ENCODE measurements at places on chromosomes 13 and 19.
A peak's percentile ranks its signal among the peaks of the same experiment; 100 is the strongest.

DNA sequence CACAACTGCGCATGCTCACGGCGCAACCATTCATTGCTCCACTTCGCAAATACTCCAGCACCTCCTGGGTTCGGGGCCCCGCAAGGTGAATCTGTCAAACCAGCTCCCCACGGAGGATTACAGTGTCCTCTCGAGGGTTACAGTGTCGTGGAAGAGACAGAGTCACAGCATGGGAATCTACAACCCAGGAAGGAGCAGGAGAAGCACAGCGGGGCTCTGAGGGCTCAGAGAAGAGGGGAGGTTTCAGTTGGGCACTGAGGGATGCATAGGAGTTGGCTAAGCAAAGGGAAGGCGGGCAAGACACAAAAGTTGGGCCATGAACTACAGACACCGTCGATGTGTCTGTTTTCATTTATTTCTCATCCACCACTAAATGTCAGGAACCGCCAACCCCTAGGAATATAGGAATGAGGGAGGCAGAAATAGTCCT is 1.0 kb upstream of the GTF2F1 start:
- no peak for DNase-seq

- no peak for DNase-seq
These were observed 1200.6 kb downstream of the UQCRFS1 start for GRCh38 chr19:28012361-28012760.

- DNase-seq = no peak
These were observed 18.5 kb upstream of the SPRY2 start for GRCh38 chr13:80359414-80359777.

DNA sequence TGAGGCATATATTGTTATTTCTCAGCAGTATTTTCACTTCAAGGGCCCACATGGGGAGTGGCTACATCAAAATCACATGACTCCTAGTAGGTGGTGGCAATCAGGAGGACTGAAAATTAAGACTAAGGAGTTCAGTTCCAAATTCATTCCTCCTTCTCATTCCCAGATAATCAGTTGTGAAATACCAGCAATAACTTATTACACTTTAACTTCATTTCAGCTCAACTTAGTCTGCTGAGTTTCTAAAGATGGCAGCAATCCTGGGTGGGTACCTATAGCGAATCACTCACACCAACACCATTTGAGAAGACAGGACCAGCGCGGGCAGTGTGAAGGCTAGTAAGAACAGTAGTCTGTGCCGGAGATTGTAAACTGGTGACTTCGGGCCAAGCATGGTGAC is 63.9 kb upstream of the SLC10A2 start:
- no peak for DNase-seq

- DNase-seq = peak; percentile 21
These were observed 770 bp downstream of the HNRNPM start for GRCh38 chr19:8445488-8446001.

DNA sequence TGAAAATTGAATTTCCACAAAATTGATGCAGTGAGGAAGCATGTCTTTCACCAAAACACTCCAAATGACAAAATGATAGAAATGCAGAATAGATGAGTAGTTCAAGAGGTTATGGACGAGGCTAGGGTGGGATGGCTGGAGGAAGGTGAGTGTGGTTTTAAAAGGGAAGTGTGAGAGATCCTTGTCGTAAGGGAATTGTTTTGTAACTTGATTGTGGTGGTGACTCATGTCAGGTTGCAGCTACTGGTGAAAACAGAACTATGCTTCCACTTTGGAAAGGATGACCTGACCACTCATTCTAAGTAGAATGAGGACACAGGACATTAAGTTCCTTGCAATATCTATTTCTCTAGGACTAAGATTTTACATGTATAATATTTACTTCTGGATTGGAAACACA is 345.7 kb downstream of the MTUS2 start:
- no peak for DNase-seq

DNA sequence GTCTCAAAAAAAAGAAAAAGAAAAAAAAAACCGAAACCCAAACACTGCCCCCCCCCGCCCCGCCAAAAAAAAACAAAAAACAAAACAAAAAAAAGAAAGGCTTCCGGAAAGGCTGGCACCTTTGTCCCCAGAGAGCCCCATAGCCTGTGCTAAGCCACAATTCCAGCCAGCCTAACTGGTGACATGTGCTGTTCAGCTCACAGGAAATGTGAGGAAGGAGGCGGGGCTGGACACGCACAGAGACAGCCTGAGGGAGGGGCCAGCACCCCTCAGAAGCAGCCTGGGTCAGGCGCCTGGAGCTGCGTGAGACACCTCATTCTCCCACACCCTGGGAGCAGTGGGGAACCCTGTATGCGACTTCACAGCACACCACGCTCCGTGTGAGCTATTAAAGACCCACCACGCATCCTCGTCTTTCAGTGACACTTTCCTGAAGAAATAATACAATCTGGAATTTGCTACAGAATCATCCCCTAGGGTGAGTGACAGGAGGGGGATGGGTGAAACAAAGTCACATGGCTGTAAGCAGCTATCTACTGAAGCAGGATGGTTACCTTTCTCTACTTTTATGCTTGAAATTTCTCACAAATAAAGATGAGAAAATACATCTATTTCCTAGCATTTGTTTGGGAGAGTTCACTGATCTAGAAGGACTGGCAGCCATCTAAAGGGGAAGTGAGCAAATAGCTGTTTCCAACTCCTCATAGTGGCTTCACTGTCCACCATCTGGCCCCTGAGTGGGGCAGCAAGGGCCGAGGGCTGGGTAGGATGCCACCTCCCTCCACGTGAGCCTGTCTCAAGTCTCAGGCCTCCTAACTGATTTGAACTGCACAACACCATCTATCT is 12.3 kb upstream of the SLC35E1 start:
- DNase-seq = peak; percentile 79

GRCh38 chr19:36973021-36973843 is 57.1 kb downstream of the ZNF568 start:
- DNase-seq = peak; percentile 67

DNA sequence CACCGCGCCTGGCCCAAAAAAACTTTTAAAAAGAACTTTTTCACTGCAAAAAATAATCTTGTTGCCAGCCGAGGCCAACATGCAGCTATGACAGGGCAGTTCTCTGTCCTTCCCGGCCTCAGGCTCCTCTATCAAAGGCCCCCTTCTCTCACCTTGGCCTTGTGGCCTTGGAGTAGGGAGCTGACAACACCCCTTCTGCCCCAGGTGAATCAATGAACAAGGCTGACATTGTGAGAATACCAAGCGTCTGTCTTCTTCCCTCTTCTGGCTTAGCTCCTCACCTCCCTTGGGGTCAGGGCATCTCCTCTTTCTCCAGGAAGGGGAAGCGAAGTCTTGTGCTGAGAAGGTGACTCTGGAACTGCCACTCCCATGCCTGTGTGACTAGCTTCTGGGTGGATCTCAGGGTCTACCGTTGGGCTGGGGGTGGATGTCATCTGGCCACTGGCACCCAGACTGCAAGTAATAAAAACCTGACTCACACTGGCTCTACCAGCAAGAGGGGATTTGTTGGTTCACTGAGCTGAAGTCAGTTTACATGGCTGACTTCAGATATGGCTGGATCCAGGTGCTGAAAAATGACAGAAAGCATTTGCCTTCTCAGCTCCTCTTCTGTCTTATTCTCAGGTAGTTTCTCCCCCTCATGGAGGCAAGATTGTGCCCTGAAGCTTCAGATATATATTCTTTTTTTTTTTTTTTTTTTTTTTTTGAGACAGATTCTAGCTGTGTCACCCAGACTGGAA is 6.3 kb downstream of the C19orf38 start:
- DNase-seq = no peak

DNA sequence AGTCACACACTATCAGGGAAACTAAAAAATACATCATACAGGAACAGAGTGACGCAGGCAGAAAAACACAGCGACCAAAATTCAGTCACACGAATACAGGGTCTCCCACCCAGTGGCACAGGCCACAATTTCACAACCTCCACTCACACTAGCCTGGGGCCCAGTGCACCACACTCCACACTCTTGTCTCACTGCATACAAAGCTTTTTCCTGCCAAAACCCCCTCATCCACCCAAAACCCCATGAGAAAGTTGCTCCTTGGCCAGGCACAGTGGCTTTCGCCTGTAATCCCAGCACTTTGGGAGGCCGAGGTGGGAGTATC is 1.2 kb downstream of the S1PR5 start:
- DNase-seq = no peak

GRCh38 chr13:97549201-97549600 is 115.2 kb downstream of the RAP2A start:
- no peak for DNase-seq

DNA sequence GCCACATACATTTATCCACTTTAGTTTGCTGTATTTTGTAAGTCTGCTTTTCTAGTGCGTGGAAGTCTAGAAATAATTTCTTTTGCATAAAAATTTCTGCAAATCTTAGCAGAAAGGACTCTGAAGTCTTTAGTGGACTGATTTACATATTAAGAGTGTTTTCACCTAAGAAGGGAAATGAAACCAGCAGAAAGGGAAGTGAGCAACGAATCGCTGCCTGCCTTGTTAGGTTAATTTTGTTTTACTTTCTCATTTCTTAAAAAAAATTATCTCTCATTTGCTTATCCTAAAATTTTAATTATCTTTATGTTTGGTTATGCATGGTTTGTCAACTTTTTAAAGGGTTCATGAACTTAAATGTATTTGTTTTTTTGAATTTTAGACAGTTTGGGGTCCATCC is 767 bp upstream of the GPR18 start:
- DNase-seq = no peak
